ENCODE measurements at places on chromosomes 4 and X.

GRCh38 chrX:13196782-13197181 is 123.1 kb downstream of the ATXN3L start:
- no peak for DNase-seq

- DNase-seq = no peak
These were observed 116.9 kb upstream of the GABRA2 start for GRCh38 chr4:46506876-46507275.

- DNase-seq = no peak
These were observed 739.0 kb downstream of the DMD start for GRCh38 chrX:32472364-32472763.

DNA sequence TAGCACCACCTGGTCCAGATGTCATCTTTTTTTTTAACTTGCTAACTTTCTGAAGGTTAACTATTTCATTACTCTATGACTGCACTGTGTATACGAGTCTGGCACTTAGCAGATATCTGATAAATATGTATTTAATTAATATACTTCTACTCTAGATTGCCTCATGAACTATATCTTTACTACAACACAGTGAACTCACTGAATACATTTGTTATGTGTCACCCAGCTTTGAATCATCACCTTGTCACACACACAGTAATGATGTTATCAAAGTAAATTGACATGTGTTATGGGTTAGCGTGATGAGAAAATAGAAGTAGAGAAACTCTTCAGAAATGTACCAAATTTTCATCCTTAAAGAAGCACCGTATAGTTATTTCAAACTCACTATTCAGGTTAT is 419.3 kb upstream of the ADGRL3 start:
- no peak for DNase-seq

GRCh38 chr4:37652747-37653527 is 33.2 kb downstream of the RELL1 start:
- DNase-seq = no peak

GRCh38 chrX:84710611-84711010 is 208.4 kb upstream of the HDX start:
- no peak for DNase-seq

- no peak for DNase-seq
These were observed 15.4 kb downstream of the FAM9C start for GRCh38 chrX:13028871-13029636.

DNA sequence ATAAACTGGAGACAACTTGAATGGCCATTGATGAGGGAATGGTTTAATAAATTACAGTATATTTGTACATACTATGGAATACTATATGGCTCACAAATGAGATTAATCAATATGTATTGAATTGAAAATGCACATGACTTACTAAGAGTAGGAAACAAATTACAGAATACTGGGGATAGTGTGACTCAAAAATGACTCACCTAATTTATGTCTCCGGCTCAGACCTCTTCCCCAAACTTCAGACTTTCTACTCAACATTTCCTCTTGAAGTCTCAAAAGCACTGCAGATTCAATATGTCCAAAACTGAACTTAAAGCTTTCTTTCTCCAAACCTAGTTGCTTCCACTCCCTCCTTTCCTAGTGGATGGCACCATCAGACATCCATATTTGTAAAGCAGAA is 28.8 kb upstream of the GRIA3 start:
- no peak for DNase-seq

- no peak for DNase-seq
These were observed 114.0 kb upstream of the LNX1 start for GRCh38 chr4:53705151-53705764.

DNA sequence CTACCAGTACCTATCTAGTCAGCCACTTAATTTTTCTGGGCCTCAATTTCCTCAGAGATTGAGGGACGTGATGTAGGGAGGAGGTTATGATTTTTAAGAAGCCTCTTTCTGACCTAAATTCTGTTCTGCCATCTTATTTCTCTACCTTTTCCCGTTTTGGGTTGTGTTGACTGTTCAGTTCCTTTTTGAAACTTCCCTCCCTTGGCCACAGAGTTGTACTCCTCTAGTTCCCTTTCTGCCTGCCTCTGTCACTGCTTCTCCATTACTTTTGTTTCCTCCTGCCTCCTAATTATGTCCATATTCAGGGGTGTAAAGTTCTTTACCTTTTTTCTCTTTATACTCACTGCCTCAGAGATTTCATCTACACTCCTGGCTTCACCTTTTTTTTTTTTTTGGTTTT is 25.4 kb downstream of the CLCN5 start:
- no peak for DNase-seq

DNA sequence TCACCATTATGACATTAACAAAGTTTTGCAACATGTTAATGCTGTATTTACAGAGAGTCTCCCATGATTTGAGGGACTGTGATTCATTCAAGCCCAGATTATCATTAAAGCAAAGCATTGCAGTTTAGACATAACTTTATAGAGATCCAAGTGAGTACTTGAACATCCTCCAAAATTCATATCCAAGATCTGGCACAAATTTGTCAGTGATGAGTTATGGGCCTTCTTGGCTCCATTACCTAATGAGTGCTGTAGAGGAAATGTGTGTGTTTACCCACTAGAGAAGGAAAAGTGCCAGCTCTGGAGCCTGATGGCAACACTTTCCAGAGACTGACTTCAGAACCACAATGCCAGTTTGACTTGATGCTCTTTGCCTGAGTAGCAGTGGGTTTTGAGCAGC is 432.3 kb downstream of the GALNTL6 start:
- no peak for DNase-seq

DNA sequence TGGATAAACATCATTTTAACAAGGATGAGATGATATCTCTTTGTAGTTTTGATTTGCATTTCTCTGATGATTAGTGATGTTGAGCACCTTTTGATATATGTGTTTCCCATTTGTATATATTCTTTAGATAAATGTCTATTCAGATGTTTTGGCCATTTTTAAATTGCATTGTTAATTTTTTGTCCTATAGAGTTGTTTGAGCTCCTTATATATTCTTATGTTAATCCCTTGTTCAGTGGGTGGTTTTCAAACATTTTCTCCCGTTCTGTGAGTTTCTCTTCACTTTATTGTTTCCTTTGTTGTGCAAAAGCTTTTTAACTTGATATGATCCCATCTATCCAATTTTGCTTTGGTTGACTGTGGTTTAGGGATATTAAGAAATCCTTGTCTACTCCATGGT is 606.0 kb downstream of the CCSER1 start:
- no peak for DNase-seq

DNA sequence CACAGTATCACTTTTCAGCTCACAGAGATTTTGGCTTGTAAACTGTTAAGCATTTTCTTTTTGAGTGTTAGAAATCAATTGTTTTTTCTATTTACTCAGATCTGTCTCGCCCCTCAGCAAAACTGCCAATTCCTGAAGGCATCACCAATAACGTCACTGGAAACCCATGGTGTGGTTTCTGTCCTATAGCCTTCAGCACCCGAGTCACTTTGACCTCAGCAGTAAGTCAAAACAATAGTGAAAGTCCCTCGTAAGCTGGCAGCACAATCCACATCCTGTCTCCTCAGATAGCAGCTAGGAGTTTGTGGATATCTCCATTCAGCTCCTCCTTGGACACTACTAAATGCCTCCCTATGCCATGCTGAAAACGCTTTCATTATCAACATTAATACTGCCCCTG is 1787.4 kb upstream of the ADGRL3 start:
- no peak for DNase-seq

DNA sequence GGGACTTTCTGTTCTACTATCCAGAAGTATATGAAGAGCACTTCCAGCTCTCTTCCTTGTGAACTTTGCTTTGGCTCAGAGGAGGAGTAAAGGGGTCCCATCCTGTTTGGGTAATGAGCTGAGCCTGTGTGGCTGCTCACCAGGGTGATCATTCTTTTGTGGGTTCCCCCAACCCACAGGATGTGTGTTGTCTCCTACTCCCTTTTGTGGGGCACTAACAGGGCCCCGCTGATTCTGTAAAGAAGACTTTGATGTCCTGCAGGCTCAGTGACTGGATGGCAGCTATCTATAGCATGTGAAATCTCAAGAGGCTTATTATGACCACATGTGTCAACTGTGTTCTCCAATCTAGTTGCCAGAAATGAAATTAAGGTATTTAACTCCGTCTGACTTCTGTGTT is 40.8 kb downstream of the ZNF518B start:
- no peak for DNase-seq

DNA sequence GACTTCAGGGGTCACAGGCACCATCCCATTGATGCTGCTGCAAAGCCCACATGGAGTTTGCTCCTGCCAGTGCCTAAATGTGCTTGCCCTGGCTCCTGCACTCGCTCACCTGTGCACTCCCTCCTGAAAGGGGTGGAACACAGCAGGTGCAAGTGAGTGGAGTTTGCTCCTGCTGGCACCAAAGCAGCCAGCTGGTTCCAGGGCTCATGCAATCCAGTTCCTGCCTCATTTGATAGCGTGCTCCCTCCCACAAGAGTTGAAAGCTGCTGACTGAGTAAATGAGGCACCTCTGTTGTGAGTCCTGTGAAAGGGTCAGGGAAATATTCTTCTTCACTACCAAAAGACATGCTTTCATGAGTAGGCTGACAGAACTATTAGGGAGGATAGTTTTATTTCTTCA is 30.5 kb downstream of the CXCL8 start:
- no peak for DNase-seq

GRCh38 chr4:186189656-186190055 is 1.7 kb upstream of the CYP4V2 start:
- no peak for DNase-seq

DNA sequence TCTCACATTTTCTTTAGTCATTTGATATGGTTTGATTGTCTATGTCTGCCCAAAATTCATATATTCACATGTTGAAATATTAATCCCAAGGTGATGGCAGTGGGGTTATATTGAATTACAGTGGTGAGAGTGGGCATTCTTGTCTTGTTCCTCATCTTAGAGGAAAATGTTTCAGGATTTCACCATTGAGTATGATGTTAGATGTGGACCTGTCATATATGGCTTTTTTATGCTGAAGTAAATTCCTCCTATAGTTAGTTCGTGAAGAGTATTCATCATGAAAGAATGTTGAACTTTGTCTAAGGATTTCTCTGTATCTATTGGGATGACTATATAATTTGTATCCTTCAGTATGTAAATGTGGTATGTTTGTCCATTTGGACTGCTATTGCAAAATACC is 512.3 kb upstream of the EPHA5 start:
- no peak for DNase-seq

- no peak for DNase-seq
These were observed 15.7 kb downstream of the ZNF518B start for GRCh38 chr4:10441512-10441911.

DNA sequence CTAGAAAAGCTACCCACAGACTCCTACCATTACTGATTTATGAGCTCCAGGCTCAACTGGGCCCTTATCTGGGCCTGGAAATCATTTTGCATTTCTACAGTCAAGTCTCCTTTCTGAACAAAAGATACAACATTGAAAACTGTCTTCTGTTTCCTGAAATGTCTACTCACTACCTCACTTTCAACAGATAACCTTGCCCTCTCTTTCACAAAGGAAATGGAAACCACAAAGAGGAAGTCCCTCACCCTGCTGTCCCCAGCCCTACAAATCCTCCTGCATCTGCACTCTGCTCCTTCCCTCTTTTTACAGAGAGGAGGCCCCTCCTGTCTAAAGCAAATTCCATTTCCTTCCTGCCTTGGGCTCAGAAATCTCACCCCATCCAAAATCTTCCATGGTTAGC is 24.8 kb upstream of the CYBB start:
- no peak for DNase-seq

DNA sequence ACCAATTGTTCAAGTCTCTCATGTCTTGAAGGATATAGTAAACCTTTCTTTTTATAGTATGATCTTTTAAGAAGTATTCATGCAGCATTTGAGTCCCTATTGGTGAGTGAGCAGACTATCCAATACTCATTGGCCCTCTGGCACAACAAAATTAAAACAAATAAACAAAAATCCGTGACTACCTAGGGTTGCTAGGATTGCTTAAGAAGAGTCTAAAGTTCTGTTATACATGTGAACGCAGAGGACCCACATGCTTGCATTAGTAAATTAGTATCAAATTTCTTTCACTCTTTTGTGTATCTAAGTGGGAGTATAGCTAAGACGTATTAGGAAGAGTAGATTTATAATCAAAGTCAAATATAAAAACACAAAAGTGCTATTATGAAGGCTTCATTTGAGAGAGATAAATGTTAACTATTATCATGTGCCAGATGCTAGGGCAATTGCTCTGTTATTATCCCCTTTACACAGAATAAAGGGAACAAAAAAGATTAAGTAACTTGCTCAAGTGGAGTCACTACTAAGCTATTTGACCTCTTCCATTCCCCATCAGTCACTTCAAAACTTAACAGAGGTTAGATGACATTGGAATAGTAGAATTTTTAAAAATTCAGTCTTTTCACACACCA is 29.2 kb upstream of the LARP1B start:
- DNase-seq = no peak

DNA sequence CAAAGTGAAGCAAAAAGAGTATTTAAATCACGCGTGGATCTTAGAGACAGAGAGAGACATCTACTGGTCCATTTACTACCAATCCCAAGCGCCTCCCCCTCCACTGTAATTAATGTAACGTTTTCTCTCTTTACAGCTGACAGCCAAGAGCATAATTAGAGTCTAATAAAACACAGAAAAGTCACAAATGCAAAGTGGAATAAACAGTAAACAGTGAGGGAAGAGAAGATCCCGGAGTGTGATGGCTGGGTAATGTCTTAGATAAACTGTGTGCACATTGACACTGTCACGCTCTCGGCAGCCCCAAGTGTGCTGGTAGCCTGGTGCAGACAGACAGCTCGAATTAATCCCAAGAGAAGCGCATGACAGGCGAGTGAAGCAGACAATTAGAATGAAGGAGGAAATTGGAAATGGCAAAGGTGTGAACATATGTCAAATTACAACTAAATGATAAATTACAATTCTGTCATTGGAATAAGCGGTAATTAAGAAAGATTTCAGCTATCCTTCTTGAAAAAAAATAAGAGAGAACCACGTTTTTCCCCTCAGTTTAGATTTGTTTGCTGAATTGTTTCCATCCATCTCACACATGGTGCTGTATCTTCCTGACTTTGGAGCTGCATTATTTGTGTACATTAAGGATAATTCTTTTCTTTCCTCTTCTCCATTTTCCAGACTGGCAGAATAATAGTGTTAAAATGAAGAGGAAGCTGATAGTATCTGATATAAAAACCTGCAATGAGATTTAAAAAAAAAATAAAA is 100.1 kb downstream of the CXXC4 start:
- no peak for DNase-seq

DNA sequence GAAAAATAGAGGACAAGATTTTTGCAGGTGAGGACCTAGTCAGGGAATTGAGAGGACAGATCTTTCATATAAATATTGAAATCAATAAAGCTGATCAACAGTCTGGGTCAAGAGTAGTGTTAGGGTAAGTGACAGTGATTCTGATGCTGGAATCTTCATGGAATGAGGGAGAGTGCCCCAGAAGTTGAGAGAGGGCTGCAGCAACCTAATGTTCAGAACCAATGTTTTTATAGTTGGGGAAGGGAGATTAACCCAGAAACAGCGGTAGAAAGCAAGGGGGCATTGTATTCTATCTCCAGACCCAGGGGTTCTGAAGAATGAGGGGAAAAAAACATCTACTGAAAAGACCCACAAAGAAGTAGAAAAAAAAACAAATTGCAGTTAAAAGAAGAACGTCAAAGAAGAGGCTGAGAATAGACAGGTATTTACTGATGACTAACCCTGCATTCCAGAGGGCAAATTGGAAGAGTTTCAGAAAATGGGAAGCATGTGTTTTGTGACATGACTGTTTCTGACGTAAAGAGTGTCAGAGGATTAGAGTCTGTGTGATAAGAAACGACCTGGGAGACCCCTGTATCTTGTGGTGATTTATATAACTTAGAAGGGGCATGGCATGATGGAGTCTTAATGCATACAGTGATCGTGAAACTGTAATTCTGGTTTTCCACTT is 819.6 kb upstream of the EPHA5 start:
- DNase-seq = no peak

All from hypothalamus (tissue), 51 donors.